ENCODE measurements at places on chromosomes 13 and 19. TPM values are rescaled to one million over a fixed set of nuclear protein-coding genes. Genes with fewer than 3 reads are reported as not detected.
A peak's percentile ranks its signal among the peaks of the same experiment; 100 is the strongest.

SIGLEC12 gene
- total RNA-seq, result 3.7 TPM

POSTN gene
- not detected for total RNA-seq

ZNF446 gene
- 10.9 TPM for total RNA-seq

PSG7 gene
- not detected for total RNA-seq

ZNF729 gene
- total RNA-seq, result not detected

MEIS3 gene
- total RNA-seq, result 0.68 TPM

FUT2 gene
- total RNA-seq, result not detected

OR10H1 gene
- total RNA-seq, result not detected

GRCh38 chr13:73850104-73850873, 283.9 kb downstream of the KLF12 start:
- H3K27me3 ChIP-seq, result no peaks in the 10 kb centered on the region
- H3K4me1 ChIP-seq, result peaks cover 13% of the 10 kb centered on the region
- DNase-seq, result no peak
- H3K27ac ChIP-seq, result no peak overlapping the region
- peaks cover 14% of the 10 kb centered on the region for H3K36me3 ChIP-seq
- no peak overlapping the region for H3K4me3 ChIP-seq

DNA sequence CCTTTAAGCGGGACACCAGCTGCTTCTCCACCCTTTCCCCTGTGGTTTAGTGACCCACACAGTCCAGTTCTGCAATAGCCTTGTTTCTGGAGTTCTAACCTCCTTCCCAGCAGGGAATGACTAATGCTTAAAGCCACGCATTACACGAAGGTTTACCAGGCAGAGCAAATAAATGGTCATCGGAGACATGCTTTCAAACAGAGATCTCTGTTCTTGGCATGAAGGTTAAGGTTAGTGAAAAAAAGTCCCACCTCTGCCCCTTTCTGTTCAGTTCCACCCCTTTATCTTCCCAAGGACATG, 25.3 kb upstream of the MEDAG start:
- peaks cover 22% of the 10 kb centered on the region for H3K27me3 ChIP-seq
- H3K36me3 ChIP-seq, result no peaks in the 10 kb centered on the region
- H3K27ac ChIP-seq, result no peak overlapping the region
- peaks cover 9% of the 10 kb centered on the region for H3K4me1 ChIP-seq
- H3K4me3 ChIP-seq, result no peak overlapping the region

DNA sequence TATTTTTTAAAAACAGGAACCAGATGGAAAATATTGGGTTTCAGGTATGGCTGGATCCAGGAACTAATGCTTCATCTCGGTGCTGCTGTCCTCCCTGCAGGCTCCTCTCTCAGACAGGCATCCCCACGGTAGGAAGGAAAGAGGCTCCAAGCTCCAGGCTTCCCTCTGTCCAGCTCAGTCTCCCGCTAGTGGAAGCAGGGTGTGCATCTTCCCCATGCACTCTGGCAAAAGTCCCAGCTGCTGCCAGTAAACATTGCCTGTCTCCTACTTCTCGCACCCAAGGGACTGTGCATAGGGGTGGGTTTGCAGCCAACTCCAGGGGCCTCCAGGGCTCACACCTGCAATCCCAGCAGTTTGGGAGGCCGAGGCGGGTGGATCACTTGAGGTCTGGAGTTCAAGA, 29.2 kb downstream of the IL12RB1 start:
- H3K27me3 ChIP-seq, result no peaks in the 10 kb centered on the region
- no peak overlapping the region for H3K4me3 ChIP-seq
- DNase-seq, result no peak
- H3K36me3 ChIP-seq, result peaks cover 11% of the 10 kb centered on the region

DNA sequence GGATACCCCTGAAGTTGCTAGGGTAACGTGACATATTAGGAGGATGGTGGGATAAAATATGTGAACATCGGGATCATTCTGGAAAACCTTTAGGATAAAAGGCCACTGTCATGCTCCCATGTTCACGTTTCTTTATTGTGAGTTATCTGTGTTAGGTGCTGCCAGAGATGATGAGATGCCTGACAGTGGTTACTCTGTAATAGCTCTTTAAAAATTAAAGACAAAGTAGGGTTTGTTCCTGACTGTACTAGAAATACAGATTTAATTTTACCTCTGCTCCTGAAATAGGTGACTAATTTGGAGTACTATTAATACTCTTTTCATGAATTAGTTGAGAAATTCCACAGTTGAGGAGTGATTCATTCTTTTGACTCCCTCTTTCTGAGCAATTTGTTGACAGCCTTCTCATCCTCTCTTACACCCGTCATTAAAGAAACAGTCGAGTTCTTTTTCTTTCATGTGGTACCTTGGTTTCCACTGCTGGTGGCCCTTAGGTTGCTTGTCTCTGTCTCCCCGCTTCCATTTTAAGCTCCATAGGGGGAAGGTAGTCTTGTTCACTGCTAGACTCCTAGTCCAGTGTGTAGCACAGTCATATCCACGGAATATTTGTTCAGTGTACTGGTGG, 28.4 kb downstream of the SAE1 start:
- H3K27ac ChIP-seq, result peak overlapping the region; percentile 86
- peaks cover 38% of the 10 kb centered on the region for H3K4me1 ChIP-seq
- H3K27me3 ChIP-seq, result no peaks in the 10 kb centered on the region

DNA sequence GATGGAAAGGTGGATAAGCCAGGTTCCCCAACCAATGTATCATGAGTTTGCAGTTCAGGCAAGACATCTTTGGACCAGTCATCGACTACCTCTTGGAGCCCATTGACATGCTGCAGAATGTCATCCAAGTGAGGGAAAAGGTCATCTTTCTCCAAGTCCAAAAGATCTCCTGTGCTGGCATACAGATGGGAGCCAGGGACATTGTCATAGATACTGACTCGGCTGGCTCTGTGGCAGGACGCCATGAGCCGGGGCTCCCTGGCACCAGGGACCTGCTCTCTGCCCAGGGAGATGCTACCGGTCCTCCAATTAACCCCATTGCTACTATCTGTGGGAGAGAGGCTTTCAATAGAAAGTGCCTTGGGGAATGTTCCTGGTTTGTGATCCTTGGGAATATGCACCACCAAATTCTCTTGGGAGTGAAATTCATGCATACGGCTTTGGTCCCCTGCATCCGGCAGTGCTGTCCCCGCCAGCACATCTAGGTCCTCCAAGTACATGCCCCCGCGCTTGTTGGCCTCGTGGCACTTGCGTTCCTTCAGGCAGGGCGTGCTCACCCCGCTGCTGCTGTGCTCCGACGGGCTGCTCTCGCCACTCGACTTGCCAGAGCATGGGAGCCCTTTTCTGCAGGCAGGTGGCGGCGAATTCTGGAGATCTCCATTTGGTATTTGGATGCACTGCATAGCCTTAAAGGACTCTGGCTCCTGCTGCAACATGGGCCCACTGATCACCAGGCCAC, 113.0 kb downstream of the KL start:
- no peaks in the 10 kb centered on the region for H3K36me3 ChIP-seq
- H3K27ac ChIP-seq, result no peak overlapping the region
- H3K4me1 ChIP-seq, result peaks cover 1% of the 10 kb centered on the region
- peaks cover 5% of the 10 kb centered on the region for H3K27me3 ChIP-seq
- no peak overlapping the region for H3K4me3 ChIP-seq
- no peak for DNase-seq

- H3K27ac ChIP-seq, result no peak overlapping the region
- H3K36me3 ChIP-seq, result no peaks in the 10 kb centered on the region
- H3K4me3 ChIP-seq, result no peak overlapping the region
- peaks cover 8% of the 10 kb centered on the region for H3K4me1 ChIP-seq
- no peak for DNase-seq
- no peaks in the 10 kb centered on the region for H3K27me3 ChIP-seq
Observed at GRCh38 chr19:3603121-3603811, 3.4 kb downstream of the TBXA2R start.

GRCh38 chr19:6967967-6968366, 53.3 kb downstream of the MBD3L2B start:
- H3K27me3 ChIP-seq, result peaks cover 5% of the 10 kb centered on the region
- H3K4me3 ChIP-seq, result no peak overlapping the region
- peaks cover 9% of the 10 kb centered on the region for H3K4me1 ChIP-seq
- no peak for DNase-seq

DNA sequence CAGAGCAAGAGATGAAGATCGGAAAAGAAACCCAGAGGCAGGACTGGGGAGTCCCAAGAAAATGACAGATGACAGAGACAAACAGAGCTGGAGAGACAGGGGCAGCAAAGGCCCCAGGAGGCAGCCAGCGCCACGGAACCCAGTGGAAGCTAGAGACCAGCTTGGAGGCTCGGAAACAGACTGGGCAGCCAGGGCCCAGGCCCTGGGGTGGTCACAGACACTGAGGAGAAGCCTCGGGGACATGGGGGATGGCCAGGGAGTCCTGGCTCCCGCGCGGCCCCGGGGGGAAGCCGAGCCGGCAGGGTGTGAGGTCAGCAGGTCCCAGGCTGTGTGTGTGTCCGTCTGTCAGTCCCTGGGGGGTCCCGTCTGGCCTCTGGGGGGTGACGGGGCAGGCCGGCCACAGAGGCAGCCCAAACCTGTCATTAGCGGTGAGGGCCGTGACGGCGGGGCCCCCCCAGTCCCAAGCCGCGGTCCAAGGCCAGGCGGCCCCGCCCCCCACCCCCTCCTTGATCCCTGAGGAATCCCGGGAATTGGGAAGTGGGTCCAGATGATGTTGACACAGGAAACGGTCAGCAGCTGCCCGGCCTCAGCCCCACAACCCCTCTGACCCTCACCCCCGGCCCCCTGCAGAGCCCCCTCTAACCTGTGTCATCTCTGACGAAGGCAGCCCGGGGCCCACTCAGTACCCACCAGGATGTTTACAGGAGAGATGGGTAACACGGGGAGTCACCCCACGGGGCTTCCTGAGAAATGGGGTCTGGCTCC, 2.5 kb upstream of the TMEM190 start:
- peaks cover 35% of the 10 kb centered on the region for H3K27me3 ChIP-seq
- H3K4me1 ChIP-seq, result peaks cover 5% of the 10 kb centered on the region
- peaks cover 2% of the 10 kb centered on the region for H3K36me3 ChIP-seq

GRCh38 chr19:18131841-18132596, 20.9 kb upstream of the PIK3R2 start:
- no peak for DNase-seq
- H3K36me3 ChIP-seq, result peaks cover 24% of the 10 kb centered on the region
- no peaks in the 10 kb centered on the region for H3K27me3 ChIP-seq
- H3K4me1 ChIP-seq, result peaks cover 7% of the 10 kb centered on the region
- no peak overlapping the region for H3K27ac ChIP-seq

DNA sequence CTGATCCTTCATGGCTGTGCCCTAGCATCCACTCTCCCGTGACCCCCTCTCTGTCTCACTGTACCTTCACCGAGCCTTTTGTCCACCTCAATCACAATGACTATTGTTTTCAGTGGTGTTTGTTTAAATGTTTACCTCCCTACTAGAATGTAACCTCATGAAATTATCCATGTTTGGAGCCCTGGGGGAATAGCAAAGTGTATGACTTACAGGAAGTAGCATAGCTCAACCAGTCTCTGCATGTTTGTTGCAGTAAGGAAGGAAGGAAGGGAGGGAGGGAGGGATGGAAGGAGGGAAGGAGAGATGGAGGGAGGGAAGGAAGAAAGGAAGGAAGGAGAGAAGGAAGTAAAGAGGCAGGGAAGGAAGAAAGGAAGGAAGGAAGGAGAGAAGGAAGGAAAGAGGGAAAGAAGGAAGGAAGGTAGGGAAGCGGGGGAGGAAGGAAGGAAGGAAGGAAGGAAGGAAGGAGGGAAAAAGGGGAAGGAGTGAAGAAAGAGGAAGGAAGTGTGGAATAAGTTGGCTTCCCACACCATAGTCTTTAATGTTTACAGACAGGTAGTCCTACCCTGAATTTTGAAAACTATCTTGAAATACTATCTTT, 421.4 kb downstream of the COG6 start:
- no peak overlapping the region for H3K4me3 ChIP-seq
- no peak overlapping the region for H3K27ac ChIP-seq
- DNase-seq, result no peak
- H3K4me1 ChIP-seq, result peaks cover 13% of the 10 kb centered on the region
- H3K27me3 ChIP-seq, result no peaks in the 10 kb centered on the region

DNA sequence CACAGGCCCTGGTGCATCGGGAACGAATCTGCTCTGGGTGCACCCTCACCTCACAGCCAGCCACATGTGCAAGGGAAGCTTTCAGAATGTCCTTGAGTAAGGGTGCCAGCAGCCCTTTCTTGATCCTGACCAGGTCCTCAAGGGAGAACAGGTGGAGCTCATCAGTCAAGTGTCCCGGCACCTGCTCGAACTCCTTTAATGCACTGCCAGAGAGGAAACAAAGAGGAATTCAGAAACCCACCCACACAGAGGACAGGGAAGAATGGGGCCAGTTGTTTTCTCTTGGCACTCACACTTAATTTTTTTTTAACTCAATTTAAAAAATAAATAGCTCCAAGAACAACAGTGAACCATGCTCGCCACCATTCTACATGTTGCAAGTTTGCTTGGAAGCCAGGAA, 41.7 kb downstream of the RUBCNL start:
- no peak for DNase-seq
- no peak overlapping the region for H3K4me3 ChIP-seq
- H3K4me1 ChIP-seq, result peaks cover 10% of the 10 kb centered on the region
- no peak overlapping the region for H3K27ac ChIP-seq

- no peak overlapping the region for H3K4me3 ChIP-seq
- no peaks in the 10 kb centered on the region for H3K36me3 ChIP-seq
- H3K27ac ChIP-seq, result no peak overlapping the region
- H3K4me1 ChIP-seq, result no peaks in the 10 kb centered on the region
Observed at GRCh38 chr13:43191546-43191945, 168.2 kb downstream of the DNAJC15 start.

DNA sequence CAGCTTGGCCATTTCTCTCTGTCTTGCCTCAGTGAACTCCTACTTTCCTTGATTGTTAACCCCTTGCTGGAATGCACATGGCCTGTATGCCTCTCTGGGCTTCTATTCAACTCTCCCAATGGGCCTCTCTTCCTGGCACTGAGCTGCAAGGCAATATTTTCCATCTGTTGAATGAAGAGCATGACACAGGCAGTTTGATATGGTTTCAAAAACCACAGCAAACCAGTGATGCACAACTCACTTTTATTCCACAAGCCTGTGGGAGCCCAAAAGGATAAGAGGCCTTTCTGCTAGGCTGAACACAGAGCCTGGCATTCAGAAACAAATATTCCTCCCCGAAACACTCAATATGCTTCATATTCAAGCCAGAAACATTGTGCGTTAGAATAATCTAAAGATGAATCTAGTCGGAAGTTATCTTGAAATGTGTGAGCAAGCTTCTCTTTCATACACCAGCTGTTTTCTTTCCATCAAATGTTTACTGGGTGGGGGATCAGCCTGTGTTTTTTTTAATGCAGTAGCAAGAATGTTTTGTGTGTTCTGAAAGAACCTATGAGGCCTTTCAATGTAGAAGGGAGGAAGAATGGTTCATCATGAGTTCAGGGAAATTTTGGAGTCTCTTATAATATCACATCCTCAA, 443.1 kb upstream of the SPRY2 start:
- H3K4me3 ChIP-seq, result no peak overlapping the region
- no peak overlapping the region for H3K27ac ChIP-seq
- no peak for DNase-seq
- H3K27me3 ChIP-seq, result no peaks in the 10 kb centered on the region
- no peaks in the 10 kb centered on the region for H3K4me1 ChIP-seq
- H3K36me3 ChIP-seq, result no peaks in the 10 kb centered on the region

GRCh38 chr19:3338541-3339181, 27.7 kb upstream of the NFIC start:
- H3K36me3 ChIP-seq, result no peaks in the 10 kb centered on the region
- peaks cover 3% of the 10 kb centered on the region for H3K4me1 ChIP-seq
- no peak overlapping the region for H3K4me3 ChIP-seq
- H3K27me3 ChIP-seq, result no peaks in the 10 kb centered on the region
